ENCODE measurements at places on chromosomes 12 and 14. TPM values are rescaled to one million over a fixed set of nuclear protein-coding genes. Genes with fewer than 3 reads are reported as not detected.
A peak's percentile ranks its signal among the peaks of the same experiment; 100 is the strongest.

GRCh38 chr12:63905544-63905943, 61.0 kb downstream of the SRGAP1 start:
- no peak for DNase-seq

- no peak for DNase-seq
Observed at GRCh38 chr12:47748507-47748828, 10.2 kb downstream of the RAPGEF3 start.

DNA sequence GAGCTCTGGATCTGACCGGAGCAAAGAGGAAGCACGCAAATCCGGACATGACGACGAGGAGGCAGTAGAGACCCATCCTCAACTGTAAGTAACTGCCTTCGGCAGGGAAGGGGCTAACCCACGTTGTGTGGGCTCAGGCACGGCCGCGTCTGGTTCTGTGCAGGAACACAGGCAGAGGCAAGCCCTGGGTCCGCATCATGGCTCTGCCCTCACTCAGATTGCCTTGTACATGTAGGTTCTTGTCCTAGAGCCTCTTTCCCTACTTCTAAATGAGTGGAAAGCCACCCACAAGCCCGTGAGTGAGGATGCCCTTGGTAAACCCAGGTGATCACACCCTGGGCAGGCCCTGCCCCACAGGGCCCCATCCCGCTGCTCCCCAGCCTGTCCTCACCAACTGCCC, 8.9 kb upstream of the RPLP0 start:
- DNase-seq, result no peak

GRCh38 chr12:79187032-79187431, 322.5 kb downstream of the SYT1 start:
- no peak for DNase-seq

- DNase-seq, result no peak
Observed at GRCh38 chr12:108231109-108231905, 102.2 kb downstream of the WSCD2 start.

- DNase-seq, result no peak
Observed at GRCh38 chr14:101739446-101740141, 21.9 kb upstream of the PPP2R5C start.

DNA sequence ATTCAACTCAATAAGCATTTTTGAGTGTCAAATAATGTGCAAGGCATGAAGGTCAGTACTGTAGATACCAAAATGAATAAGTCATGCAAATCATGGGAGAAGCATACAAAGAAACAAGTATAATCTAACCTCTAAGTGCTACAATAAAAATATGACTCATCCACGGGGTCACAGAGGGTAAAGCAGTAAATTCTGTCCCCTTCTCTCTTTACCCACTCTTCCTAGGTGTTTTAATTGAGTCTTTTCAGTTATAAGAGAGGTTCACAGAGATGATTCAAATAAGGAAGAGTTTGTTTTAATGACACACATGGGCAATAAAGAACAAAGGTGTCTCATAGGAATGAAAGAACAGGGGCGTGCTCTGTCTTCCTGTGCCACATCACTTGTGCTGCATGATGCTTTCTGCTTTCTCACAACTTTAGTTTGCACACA, 71.5 kb upstream of the DAAM1 start:
- DNase-seq, result no peak

DNA sequence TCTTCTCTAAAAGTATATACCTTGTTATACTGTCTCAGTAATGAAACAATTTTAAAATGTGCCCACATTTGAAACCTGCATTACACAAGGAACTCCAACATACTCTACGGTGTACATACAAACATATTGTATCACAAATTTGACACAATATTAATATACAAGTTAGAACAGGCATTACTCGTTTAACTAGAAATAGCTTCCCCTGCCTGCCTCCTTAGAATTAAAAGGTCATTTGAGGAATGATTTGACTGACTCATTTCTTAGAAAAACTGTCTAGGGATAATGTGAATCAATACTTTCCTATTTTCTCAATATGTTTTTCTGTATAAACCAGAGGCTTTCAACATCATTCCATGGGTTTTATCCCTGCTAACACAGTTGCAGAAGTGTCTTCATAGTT, 73.7 kb downstream of the STON2 start:
- no peak for DNase-seq

DNA sequence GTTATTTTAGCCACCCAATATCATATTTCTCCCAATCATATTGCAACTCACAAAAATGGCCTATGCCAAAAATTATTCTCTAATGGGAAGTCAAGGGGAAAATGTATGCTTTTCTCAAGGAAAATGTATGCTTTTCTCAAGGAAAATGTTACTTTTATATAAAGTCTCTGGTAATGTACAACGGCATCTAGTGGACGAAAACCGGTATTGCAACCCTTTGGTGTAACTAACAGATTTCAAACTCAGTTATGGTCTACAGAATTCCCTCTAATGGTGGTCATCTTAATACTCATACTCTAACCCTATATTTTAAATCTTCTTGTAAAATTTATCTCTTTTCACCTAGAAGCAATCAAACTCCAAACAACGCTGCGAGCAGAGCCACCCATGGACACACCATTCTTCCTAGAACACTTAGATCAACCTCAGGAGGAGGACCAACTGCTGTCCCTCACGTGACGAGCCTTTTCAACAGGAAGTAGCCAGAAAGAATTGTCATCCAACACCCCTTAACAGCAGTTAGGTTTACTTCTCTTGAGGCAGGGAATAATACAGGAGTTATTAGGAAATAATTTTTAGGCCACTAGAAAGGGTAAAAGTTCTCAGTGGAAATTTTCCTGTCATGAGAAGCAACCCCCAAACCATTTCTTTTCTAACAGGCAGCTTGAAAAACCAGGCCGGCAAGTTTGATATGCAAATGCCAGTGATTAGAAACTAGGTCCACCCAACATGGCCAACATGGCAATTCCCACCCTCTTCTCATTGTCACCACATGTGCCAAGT, 20.1 kb downstream of the APOBEC1 start:
- peak; percentile 10 for DNase-seq

GRCh38 chr14:45868863-45869262, 615.9 kb upstream of the MIS18BP1 start:
- no peak for DNase-seq

- no peak for DNase-seq
Observed at GRCh38 chr12:57620936-57621496, 9.8 kb downstream of the ARHGEF25 start.

- DNase-seq, result peak; percentile 10
Observed at GRCh38 chr12:69966409-69966808, 141.4 kb downstream of the MYRFL start.

DNA sequence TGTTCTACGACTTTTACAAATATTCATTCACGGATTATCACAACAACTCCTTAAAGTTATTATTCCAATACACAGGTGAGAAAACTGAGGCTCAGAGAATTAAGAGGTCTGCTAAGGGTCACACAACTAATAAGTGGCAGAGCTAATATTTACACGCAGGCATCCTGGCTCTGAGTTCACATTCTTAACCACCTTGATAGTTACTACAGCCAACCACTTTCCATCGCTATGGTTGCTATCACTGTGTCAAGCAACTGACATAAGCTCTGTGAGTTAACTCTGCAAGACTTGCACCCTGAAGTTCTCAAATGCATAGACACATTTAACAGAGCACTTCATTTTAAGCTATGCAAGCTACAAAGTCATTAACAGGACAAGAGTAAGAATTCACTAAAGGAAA, 3.7 kb downstream of the GLT8D2 start:
- no peak for DNase-seq

DNA sequence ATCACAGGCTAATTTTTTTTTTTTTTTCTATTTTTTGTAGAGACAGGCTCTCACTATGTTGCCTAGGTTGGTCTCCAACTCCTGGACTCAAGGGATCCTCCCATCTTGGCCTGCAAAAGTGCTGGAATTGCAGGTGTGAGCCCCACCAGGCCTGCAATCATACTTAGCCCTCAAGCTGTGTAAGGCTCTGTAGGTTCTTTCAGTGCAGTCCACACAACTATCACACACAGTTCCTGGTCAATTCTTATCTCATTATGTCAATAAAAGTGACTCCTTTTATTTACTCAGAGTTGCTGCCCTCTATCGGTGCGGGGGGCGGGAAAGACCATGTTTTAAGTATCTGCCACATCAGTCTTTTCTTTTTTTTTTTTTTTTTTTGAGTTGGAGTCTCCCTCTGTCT, 29.0 kb downstream of the SLC2A3 start:
- DNase-seq, result no peak

DNA sequence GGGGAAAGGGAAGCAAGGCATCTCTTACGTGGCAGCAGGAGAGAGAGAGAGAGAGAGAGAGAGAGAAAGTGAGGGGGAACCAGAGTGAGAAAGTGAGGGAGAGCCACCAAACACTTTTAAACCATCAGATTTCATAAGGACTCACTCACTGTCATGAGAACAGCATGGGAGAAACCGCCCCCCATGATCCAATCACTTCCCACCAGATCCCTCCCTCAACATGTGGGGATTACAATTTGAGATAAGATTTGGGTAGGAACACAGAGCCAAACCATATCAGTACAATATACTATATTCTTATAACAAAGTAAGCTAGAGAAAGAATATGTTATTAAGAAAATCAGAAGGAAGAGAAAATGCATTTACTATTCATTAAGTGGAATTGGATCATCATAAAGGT, 53.7 kb upstream of the PLXNC1 start:
- DNase-seq, result no peak

GRCh38 chr14:94724993-94725392, 44.9 kb downstream of the GSC start:
- DNase-seq, result no peak

- no peak for DNase-seq
Observed at GRCh38 chr12:67067453-67068203, 201.5 kb upstream of the CAND1 start.

Gene CCDC197
- not detected for total RNA-seq

Gene ESR2
- 1.5 TPM for total RNA-seq

Gene RD3L
- not detected for total RNA-seq

Gene GRIP1
- total RNA-seq, result 6.4 TPM

Data from skin of body (tissue), 3 donors.